ENCODE measurements at places on chromosomes 6 and 20.

- DNase-seq, result no peak
Observed at GRCh38 chr6:159168536-159169192, 536 bp upstream of the FNDC1 start.

DNA sequence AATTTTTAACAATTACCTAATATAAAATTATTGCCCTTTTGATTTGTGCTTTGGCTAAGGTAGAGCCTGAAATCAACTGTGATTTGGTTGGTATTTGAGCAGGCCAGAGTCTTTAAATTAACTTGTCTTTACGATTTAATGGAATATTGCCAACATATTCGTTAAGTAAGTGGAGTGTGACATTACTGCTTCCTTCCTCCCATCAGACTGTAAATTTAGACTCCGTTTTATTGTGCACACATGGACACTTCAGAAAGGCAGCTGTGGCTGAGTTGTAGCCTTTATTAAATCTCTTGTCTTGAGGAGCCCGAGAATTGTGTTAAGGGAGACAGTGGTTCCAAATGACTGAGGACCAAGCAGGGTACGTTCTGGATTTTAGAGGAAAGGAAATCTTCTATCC, 57.4 kb downstream of the CAP2 start:
- no peak for DNase-seq

GRCh38 chr6:68400396-68400795, 234.7 kb upstream of the ADGRB3 start:
- no peak for DNase-seq

- DNase-seq, result no peak
Observed at GRCh38 chr6:155346957-155347356, 32.7 kb upstream of the TFB1M start.

- DNase-seq, result no peak
Observed at GRCh38 chr6:170038708-170039107, 252.2 kb downstream of the DLL1 start.

DNA sequence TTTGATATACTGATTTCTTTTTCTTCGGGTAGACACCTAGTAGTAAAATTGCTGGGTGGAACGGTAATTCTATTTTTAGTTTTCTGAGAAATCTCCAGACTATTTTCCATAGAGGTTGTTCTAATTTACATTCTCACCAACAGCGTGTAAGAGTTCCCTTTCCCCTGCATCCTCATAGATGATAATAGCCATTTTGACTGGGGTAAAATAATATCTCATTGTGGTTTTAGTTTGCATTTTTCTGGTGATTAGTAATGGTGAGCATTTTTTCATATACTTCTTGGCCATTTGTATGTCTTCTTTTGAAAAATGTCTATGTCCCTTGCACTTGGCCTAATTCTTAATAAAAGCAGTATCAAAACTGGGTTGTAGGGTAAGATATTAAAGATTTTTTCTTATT, 148.9 kb upstream of the SIM1 start:
- DNase-seq, result no peak

GRCh38 chr6:157059781-157060180, 263.5 kb downstream of the TMEM242 start:
- DNase-seq, result no peak

Data from mucosa of gallbladder (tissue), 1 donor.